ENCODE measurements at places on chromosomes 3 and 15. TPM values are rescaled to one million over a fixed set of nuclear protein-coding genes. Genes with fewer than 3 reads are reported as not detected.
A peak's percentile ranks its signal among the peaks of the same experiment; 100 is the strongest.

Gene SYNPR
- polyA plus RNA-seq = not detected

- H3K4me1 ChIP-seq = no peaks in the 10 kb centered on the region
- no peak overlapping the region for H3K27ac ChIP-seq
- no peaks in the 10 kb centered on the region for H3K36me3 ChIP-seq
- no peak for DNase-seq
- H3K27me3 ChIP-seq = no peaks in the 10 kb centered on the region
These were observed 345.7 kb downstream of the SV2B start for GRCh38 chr15:91445695-91446228.

DNA sequence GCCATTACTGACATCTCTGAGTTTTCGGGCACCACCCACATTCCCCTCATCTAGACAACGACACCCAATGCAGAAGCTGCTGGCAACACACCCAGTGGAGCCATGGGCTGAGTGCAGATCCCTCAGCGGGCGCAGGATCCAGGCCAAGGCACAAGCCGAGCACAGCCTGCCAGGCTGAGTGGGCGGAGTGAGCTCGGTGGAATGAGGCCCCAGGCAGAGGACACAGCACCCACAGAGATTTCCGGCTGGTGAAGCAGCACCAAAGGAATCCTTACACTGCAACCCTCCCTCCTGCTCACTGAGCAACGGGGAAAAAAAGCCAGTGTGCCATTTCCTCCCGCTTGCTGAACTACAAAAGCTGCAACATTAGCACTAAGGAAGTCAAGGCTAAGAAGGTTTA is 34.3 kb downstream of the ZMAT3 start:
- H3K27me3 ChIP-seq = no peaks in the 10 kb centered on the region
- no peak overlapping the region for H3K4me3 ChIP-seq
- H3K4me1 ChIP-seq = no peaks in the 10 kb centered on the region
- no peaks in the 10 kb centered on the region for H3K36me3 ChIP-seq

DNA sequence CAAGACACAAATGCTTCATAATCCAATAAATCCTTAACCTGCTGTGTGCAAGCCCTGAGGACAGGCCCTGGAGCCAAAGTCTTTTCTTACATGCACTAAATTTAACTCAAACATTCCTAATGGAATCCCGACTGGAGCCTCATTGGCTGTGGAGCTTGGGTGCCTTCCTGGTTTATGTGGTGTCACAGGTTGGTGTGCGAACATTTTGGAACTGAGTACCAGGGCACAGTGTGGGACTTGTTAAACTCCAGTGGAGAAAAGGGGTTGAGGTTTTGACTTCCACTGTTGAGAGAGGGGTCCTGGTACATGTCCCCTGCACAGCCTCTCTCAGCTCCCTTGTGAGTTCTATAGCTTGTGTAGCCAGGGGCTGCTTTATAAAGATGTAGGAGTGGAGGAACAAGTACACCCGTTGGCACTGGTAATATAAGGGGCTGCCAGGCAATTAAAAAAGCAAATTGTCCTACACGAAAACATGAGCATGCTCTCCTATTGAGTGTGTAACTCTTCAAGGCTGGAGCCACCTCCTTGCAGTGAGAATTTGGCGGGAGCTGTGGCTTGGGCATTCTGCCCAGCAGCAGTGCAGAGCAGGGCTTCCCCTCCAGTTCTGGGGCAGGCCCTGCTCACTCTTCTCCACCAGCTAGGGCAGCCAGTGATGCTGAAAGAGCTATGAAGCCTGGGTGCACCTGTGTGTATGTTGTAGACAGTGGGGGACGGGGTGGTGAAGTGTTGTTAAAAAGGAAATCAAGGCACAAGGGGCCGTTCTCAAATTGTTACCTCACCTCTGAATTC is 218.1 kb downstream of the CLSTN2 start:
- H3K4me3 ChIP-seq = no peak overlapping the region
- no peaks in the 10 kb centered on the region for H3K27me3 ChIP-seq
- peak; percentile 61 for DNase-seq
- H3K27ac ChIP-seq = no peak overlapping the region

GRCh38 chr3:188358787-188359493 is 205.0 kb downstream of the LPP start:
- no peak overlapping the region for H3K4me3 ChIP-seq
- DNase-seq = no peak
- no peaks in the 10 kb centered on the region for H3K36me3 ChIP-seq
- peaks cover 3% of the 10 kb centered on the region for H3K4me1 ChIP-seq
- H3K27me3 ChIP-seq = no peaks in the 10 kb centered on the region
- H3K27ac ChIP-seq = no peak overlapping the region

Gene TRMT10C
- polyA plus RNA-seq = 13.9 TPM

- H3K4me1 ChIP-seq = no peaks in the 10 kb centered on the region
- no peak for DNase-seq
- H3K27me3 ChIP-seq = no peaks in the 10 kb centered on the region
- no peak overlapping the region for H3K27ac ChIP-seq
These were observed 27.2 kb downstream of the NPHP3 start for GRCh38 chr3:132694991-132695390.

DNA sequence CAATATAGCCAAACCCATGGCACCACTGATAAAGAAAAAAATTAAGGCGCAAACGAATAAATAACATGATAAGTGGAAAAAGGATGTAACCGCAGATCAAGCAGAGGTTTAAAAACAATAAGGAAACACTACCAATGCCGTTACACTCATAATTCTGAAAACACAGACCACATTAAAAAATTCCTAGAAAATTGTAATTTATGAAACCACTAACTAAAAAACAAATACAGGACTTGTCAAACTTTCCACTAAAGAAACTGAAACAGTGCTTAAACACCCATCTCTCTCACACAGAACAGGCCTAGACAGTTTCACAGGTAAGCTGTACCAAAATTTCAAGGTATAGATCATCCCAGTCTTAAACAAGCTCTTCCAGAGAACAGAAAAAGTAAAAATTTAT is 28.4 kb downstream of the PCSK6 start:
- DNase-seq = no peak
- no peaks in the 10 kb centered on the region for H3K27me3 ChIP-seq
- no peaks in the 10 kb centered on the region for H3K4me1 ChIP-seq
- H3K36me3 ChIP-seq = no peaks in the 10 kb centered on the region
- no peak overlapping the region for H3K4me3 ChIP-seq

DNA sequence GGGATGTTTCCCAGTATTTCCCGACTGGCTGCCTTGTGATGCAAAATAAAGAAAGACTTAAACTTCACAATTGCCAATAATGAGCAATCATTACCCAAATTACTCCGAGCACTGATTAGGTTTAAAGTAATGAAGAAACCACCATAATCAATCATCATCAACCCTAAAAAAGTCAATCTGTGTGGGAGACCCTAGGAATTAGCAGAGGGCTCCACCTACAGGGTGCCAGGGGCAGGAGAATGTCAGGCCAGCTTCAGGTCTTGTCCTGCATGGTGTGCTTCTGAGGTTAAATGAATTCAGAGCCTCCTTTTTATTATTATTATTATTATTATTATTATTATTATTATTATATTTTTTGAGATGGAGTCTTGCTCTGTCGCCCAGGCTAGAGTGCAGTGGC is 478.0 kb upstream of the ARRDC4 start:
- no peaks in the 10 kb centered on the region for H3K36me3 ChIP-seq
- H3K4me1 ChIP-seq = no peaks in the 10 kb centered on the region
- H3K27me3 ChIP-seq = no peaks in the 10 kb centered on the region
- no peak for DNase-seq
- no peak overlapping the region for H3K4me3 ChIP-seq
- H3K27ac ChIP-seq = no peak overlapping the region

GRCh38 chr3:65148687-65149086 is 460.9 kb upstream of the ADAMTS9 start:
- H3K4me1 ChIP-seq = no peaks in the 10 kb centered on the region
- no peaks in the 10 kb centered on the region for H3K27me3 ChIP-seq
- H3K4me3 ChIP-seq = no peak overlapping the region
- no peaks in the 10 kb centered on the region for H3K36me3 ChIP-seq
- no peak for DNase-seq

- H3K36me3 ChIP-seq = no peaks in the 10 kb centered on the region
- H3K27me3 ChIP-seq = no peaks in the 10 kb centered on the region
- H3K4me3 ChIP-seq = no peak overlapping the region
- no peak overlapping the region for H3K27ac ChIP-seq
- no peak for DNase-seq
These were observed 13.7 kb upstream of the CCR3 start for GRCh38 chr3:46228260-46229242.

- no peak overlapping the region for H3K27ac ChIP-seq
- H3K27me3 ChIP-seq = no peaks in the 10 kb centered on the region
- no peak for DNase-seq
- peaks cover 8% of the 10 kb centered on the region for H3K4me1 ChIP-seq
- H3K4me3 ChIP-seq = no peak overlapping the region
These were observed 333.0 kb downstream of the LPP start for GRCh38 chr3:188486952-188487351.

GRCh38 chr15:85430406-85431204 is 50.2 kb downstream of the AKAP13 start:
- no peak overlapping the region for H3K27ac ChIP-seq
- H3K27me3 ChIP-seq = no peaks in the 10 kb centered on the region
- no peak overlapping the region for H3K4me3 ChIP-seq
- no peak for DNase-seq
- H3K4me1 ChIP-seq = no peaks in the 10 kb centered on the region
- H3K36me3 ChIP-seq = no peaks in the 10 kb centered on the region

GRCh38 chr3:60575718-60576272 is 675.5 kb downstream of the FHIT start:
- H3K4me1 ChIP-seq = no peaks in the 10 kb centered on the region
- no peaks in the 10 kb centered on the region for H3K27me3 ChIP-seq
- H3K27ac ChIP-seq = no peak overlapping the region
- no peak for DNase-seq

DNA sequence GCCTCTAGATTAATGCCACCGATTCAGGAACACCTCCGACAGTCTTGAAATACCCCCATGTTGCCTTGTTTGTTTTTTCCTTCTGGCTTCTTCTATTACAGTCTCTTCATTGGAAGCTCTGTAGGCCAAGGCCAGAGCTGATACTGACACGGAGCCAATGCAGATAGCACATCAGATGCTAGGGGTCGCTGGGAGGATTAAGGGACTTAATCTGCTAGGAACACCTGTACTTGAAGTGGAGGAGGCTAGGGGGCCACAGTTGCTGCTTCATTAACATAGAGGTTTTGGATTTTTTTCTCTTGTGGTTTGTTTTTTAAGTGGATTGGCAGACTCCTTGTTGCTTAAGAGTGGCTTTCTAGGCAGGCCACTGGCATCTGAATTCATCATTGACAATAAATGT is 49.6 kb downstream of the PARP14 start:
- no peak overlapping the region for H3K4me3 ChIP-seq
- DNase-seq = no peak
- H3K36me3 ChIP-seq = no peaks in the 10 kb centered on the region
- no peaks in the 10 kb centered on the region for H3K27me3 ChIP-seq
- no peak overlapping the region for H3K27ac ChIP-seq
- no peaks in the 10 kb centered on the region for H3K4me1 ChIP-seq

Gene RTP1
- not detected for polyA plus RNA-seq

DNA sequence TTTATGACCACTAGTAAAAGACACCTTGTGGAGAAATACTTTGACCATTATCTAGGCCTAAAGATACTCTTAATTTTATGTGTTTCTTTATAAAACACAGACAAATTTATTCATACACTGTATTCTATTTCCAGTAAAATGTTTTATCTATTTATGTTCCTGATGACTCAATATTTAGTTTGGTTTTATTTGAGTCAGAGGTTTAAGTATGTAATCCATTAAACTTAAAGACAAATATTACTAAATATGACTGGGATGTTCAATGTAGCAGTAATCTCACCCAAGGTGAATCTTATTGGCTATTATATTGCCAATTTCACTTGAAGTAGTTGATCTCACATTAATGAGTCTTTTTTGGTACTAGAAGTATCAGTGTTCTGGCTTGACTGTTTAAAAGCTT is 799.7 kb downstream of the CADM2 start:
- no peak for DNase-seq
- no peak overlapping the region for H3K4me3 ChIP-seq
- H3K27me3 ChIP-seq = no peaks in the 10 kb centered on the region

Data from ovary (tissue), 10 donors.